ENCODE measurements at places on chromosomes 1 and 21. TPM values are rescaled to one million over a fixed set of nuclear protein-coding genes. Genes with fewer than 3 reads are reported as not detected.

- no peak for DNase-seq
Observed at GRCh38 chr1:247375747-247376146, 40.2 kb upstream of the NLRP3 start.

DNA sequence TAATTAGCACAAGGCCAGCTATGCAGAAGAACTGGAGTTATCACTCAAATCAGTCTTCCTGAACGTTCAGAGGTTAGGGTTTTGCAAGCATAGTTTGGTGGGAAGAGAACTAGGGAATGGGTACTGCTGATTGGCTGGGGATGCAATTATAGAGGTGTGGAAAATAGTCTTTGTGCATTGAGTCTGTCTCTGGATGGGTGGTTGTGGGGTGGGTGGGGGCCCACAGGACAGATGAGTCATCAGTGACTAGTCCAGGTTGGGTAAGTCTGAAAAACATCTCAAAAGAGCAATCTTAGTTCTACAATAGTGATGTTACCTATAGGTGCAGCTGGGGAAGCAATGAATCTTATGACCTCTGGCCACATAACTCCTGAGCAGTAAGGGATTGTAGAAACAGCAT is 89.7 kb upstream of the HMCN1 start:
- DNase-seq: no peak

- no peak for DNase-seq
Observed at GRCh38 chr21:38054334-38054733, 138.1 kb upstream of the KCNJ6 start.

DNA sequence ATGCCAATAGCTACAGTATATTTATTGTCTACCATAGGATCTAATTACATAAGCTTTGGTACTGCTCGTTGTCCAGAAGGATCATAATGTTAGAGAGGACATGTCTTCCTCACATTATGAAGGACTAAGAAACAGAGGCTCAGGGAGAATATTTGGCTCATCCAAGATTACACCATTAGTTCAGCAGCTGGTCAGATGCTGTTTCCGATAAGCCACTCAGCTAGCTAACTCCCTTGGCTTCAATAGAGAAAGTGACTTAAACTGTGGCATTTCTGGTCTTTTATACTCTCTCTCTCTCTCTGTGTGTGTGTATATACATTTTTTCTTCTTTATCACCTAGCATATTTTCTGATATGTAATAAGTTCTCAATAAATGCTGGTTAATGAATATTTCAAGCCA is 70.4 kb downstream of the DDR2 start:
- DNase-seq: no peak

- DNase-seq: no peak
Observed at GRCh38 chr1:51414811-51415210, 84.4 kb upstream of the TTC39A start.

- DNase-seq: no peak
Observed at GRCh38 chr1:81982523-81982922, 181.8 kb downstream of the ADGRL2 start.

DNA sequence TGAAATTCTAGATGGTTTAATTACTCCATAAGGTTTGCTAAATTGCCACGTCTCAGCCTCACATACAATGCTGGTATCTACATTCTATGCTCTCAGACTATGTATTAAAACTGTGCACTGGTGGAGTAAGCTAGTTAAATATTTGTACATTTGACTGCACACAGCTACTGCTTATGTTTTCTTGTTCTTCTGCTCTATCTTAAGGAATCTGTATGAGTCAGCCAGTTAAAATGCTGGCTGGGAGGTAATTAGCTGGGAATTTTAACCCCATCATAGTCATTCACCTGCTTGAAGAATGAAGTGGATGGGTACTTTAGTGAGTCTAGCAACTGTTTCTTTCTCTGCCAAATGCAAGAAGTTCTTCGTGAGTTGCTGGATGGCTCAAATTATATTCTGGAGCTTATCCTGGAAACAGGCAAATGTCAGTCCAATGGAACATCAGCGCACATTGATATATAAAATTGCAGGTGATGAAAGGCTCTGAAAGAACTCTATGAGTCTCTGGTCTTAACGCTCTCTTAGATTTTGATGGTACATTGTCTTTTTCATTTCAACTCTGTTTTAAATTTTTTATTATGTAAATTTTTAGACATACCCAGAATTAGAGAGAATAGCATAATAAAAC is 83.4 kb downstream of the BACH1 start:
- DNase-seq: no peak

GRCh38 chr1:221856228-221857093 is 114.6 kb upstream of the DUSP10 start:
- DNase-seq: no peak

GRCh38 chr1:206455289-206455665 is 15.0 kb upstream of the IKBKE start:
- no peak for DNase-seq

DNA sequence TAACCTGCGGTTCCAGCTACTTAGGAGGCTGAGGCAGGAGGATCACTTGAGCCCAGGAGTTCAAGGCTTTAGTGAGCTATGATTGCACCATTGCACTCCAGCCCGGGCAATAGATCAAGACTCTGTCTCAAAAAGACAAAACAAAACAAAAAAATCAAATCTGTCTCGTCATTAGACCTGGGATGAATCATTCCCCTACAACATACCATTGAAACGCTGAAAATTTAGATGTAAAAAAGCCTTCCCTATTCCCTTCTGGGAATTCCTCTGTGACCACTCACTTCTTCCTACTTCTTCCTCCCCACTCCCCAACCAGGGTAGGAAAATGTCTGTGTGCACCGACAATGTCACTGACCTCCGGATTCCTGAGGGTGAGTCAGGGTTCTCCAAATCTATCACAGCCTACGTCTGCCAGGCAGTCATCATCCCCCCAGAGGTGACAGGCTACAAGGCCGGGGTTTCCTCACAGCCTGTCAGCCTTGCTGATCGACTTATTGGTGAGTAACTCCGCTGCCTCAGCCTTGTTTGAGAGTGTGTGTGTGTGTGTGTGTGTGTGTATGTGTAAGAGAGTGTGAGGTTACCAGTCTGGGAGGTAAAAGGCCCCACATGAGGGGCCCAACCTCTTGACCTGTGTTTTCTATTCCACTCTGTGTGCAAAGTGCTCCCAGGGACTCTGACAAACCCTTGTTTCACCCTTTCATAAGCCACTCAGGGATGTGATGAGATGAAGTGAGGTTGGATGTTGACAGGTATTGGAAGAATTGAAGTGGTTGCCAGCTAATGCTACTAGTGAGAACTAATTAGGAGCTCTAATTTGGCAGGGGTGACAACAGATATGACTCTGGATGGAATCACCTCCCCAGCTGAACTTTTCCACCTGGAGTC is 16.3 kb upstream of the SARS1 start:
- DNase-seq: no peak

DNA sequence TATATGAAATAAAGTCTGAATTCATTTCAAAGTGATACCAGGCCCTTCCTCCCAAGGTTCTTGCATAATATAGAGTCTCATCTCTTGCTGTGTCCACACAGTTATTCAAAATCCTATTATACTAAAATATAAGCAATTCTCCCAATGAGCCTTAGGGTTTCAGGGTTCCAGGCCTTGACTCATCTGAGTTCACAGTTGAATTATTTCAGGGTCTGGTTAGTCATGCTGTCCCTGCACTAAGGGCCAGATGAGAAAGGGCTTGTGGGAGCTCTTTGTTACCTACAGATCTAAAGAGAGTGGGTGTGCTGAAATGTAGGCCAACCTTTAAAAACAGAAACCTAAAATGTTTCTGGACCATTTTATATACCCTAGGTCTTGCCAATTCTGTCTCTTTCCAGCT is 337.5 kb upstream of the LRRC7 start:
- DNase-seq: no peak

DNA sequence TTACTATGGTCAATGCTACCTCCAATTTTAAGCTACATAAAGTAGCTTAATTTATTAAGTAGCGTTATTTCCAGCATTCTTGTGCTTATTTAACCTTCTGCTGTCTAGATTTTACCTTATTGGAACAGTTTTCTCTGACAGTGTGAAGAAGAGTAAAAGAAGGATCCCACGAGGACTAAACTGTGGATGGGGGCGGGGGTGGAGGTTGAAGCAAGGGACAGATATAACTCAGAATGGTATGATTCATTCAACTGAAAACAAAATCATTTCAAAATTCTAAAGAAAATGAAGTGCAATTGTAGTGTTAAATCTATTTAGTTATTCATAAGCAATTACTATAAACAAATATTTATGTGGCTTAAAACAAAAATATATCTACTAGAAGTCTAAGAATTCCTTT is 11.5 kb upstream of the VAV3 start:
- DNase-seq: no peak

DNA sequence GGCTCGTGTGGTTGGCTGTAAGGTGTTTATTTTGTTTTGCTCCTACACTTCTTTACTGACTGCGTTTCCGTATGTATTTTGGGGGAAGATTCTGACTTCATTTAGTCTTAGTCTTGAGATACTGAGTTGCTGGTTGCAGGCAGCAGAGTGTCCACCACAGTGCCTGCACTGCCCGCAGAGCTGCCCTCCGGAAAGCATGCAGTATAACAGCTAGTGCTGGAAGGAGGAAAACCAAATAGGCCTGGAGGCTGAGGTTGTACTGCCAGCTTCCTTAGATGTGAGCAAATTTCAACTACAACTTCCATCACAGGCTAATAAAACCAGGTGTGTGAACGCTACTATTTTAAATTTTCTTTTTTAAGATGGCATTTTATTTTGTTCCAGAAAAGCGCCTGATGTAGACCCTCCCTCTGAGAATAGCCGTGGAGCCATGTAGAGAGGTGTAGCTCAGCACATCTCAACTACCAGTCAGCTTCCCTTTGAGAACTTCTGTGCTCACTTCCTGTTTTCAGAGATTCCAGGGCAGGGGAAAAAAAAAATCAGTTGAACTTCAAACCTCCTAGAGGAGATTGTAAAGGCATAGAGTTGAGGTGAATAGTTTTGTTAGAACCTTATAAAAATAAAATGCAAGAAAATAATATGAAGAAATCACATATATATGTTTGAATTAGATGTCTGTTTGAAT is 17.6 kb downstream of the LMO4 start:
- DNase-seq: no peak

GRCh38 chr1:155219592-155220031 is 11.1 kb downstream of the MTX1 start:
- no peak for DNase-seq

- no peak for DNase-seq
Observed at GRCh38 chr1:50103615-50104081, 5.1 kb upstream of the ELAVL4 start.

- DNase-seq: no peak
Observed at GRCh38 chr1:29643281-29643680, 407.0 kb downstream of the PTPRU start.

The TRIM45 gene
- 0.25 TPM for total RNA-seq

The MX2 gene
- 107 TPM for total RNA-seq

The LCE6A gene
- total RNA-seq: not detected

The GOLT1A gene
- total RNA-seq: 0.39 TPM

The TSHB gene
- total RNA-seq: not detected

Data from CD4-positive, alpha-beta memory T cell (primary cell).